ENCODE measurements at places on chromosomes 2 and 18. TPM values are rescaled to one million over a fixed set of nuclear protein-coding genes. Genes with fewer than 3 reads are reported as not detected.

- no peak for DNase-seq
Measured at GRCh38 chr2:152611458-152612231, 105.6 kb downstream of the PRPF40A start.

The FRZB gene
- total RNA-seq = 5.5 TPM

The KYNU gene
- total RNA-seq = 12.0 TPM

- no peak for DNase-seq
Measured at GRCh38 chr18:49597157-49597931, 35.5 kb downstream of the LIPG start.

DNA sequence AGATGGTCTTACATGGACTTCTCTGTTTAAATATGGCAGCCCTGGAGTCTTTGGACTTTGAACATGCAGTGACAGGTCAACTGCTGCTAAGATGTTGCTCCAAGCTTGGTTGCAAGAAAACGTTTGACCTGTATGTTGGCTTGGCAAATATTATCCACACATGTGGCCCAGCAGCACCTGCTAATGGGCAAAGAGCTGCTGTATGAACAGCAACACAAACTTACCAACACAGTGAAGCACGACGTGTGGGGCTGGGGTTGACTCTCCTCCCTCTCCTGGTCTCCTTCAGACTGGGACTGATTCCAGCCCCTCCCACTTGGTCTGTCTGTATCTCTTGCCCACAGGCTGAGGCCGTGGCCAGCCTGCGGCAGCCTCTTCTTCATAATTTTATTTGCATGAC lies 3.8 kb downstream of the KCNE4 start:
- DNase-seq = no peak

The SEMA4F gene
- total RNA-seq = 6.6 TPM

The MALL gene
- 20.8 TPM for total RNA-seq

- DNase-seq = no peak
Measured at GRCh38 chr2:207401338-207401737, 128.4 kb upstream of the CREB1 start.

The CRYGD gene
- not detected for total RNA-seq

- no peak for DNase-seq
Measured at GRCh38 chr2:7815726-7816125, 866.1 kb upstream of the ID2 start.

GRCh38 chr2:50878251-50878650 lies 153.7 kb downstream of the NRXN1 start:
- no peak for DNase-seq

DNA sequence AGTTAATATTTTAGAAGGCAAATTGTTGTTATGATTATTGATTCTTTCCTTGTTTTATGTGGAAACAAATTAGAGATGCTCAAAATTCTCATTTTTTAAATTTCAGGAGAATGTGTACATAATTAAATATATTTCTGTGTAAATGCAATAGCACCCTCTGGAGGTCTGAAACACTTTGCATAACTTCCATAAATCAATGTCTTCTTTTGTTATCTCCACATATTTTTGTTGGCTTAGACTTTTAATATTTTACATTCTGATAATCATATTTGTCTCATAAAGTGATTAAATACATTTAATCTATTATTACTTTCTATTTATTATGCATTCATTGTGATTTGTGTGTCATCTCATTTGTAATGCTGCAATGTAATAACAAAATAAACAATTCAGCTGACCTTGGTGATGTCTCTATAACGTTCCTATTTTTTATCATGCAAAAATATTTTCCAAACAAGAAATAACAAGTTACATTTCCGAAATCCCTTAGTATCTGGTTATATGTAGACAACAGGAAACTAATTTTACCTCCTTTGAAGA lies 201.8 kb upstream of the GALNT5 start:
- no peak for DNase-seq

The FOXI3 gene
- not detected for total RNA-seq

- no peak for DNase-seq
Measured at GRCh38 chr18:62857263-62857976, 142.1 kb downstream of the PHLPP1 start.

DNA sequence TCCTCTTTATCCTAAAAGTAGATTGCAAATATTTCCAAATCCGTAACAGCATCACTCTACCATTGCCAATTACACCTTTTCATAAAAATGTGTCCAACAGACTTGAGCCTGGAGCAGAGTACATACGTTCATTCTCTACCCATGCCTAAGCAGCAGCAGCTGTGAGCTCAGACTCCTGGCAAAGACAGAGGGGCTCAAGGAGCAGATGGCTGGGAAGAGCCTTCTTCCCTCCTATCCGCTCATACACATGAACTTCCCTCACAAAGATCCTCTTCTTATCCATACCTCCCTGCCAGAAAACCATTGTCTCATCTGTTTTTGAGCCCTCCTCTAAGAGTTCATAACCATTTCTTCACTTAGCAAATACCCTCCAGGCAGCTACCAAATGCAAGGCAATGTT lies 164.3 kb upstream of the ARL4C start:
- DNase-seq = no peak

DNA sequence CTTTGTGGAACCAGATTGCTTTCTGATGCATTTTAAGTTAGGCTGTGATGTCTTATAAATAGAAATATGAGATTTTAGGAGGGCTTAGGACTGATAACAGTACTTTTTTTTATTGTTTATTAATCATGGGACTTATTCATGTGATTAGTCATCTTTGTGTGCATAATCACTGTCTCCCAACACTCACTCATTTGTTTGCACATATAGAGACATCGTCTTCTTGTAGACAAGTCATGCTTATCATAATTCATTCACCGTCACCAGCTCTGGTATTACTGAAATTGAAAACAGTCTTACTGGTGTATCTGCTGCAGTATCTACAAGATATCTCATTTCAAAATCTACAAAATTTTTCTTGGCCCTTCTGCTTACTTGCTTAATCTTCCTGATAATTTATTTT lies 45.8 kb downstream of the WDR7 start:
- DNase-seq = no peak

DNA sequence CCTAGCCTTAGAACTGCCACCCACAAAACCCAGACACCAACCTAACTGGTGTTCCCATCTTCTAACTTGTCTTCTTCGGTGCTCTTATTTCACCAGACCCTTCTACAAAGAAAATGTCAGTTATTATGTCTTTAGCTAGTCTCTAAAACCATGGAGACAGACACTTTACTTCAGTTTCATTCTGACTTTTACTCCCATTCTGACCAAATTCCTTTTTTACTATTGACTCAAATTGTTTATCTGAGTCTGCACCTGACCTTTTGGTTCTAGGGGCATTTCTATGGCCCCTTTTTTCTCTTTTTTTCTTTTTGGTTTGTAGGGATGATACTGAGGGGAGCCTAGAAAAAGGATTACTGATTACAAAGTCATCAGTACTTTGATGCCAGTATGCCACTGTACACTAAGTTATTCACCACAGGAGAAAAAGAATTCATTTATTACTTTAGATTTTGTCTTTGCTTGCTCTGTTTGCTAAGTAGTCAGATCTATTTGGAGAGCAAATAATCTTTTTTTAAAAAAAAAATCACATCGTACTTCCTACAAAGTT lies 6.8 kb upstream of the SLC1A4 start:
- DNase-seq = no peak

GRCh38 chr18:67451960-67452359 lies 64.6 kb downstream of the DSEL start:
- DNase-seq = no peak

All from mesenteric fat pad (tissue), 1 donor.